ENCODE measurements at places on chromosomes 12 and 14.

DNA sequence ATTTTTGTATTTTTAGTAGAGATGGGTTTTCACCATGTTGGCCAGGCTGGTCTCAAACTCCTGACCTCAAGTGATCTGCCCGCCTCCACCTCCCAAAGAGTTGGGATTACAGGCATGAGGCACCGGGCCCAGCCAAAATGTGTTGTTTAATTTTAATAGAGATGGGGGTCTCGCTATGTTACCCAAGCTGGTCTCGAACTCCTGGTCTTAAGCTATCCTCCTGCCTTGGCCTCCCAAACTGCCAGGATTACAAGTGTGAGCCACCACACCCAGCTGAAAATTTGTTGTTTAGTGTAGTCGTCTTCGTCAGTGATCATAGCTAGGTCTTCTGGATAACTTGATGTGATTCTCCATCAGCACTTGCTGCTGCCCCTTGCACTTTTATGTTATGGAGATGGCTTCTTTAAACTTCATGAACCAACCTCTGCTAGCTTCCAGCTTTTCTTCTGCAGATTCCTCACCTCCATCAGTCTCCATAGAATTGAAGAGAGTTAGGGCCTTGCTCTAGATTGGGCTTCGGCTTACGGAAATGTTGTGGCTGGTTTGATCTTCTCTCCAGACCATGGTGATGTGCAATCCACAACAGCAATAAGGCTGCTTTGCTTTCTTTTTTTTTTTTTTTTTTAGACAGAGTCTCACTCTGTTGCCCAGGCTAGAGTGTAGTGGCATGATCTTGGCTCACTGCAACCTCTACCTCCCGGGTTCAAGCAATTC lies 13.0 kb downstream of the ISCU start:
- DNase-seq = no peak

GRCh38 chr14:95065411-95065810 lies 91.9 kb downstream of the DICER1 start:
- DNase-seq = no peak

DNA sequence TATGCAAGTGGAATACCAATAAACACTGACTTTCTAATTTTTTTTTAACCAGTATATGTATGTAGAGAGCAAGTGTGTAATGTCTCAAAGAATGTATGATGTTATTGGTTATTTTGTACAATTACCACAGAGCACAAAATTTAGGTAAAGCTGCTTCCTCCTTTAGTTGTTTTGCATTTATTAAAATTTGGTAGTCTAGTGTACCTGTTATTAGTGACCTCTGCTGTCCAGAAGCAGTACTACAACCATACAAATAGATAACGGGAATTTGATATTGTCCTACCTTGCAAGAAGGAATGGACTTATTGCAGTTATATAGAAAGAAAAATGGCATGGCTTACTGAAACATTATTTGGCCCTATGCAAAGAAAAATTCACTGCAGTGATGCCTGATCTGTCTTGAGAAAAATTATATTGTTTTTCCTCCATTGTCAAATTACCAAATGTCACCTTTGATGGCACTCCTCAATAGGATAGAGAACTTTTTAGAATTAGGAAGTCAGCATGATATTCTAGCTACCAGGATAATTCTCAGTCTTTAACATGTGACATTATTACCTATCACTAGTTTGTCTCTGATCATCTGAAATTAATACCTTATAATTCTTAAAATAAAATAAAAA lies 153.9 kb upstream of the RMST start:
- DNase-seq = peak; percentile 66

- no peak for DNase-seq
Observed at GRCh38 chr12:124898923-124899294, 15.5 kb downstream of the UBC start.

DNA sequence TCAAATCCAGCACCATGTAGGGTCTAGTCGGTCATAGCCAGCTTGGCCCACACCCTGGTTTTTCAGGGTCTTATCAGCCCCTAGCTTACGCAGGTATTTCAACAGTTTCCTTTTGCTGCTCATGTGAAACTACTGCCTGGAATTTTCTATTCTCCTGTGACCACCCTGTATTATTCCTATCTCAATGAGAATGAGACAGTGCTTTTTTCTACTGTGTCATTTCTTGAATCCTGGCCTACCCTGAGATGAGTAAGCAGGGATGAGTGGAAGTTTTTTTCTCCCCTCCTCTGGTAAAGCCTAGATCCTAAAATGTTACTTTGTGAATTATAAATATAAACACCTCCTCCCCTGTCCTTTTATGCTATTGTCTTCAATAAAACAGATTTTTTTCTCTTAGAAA lies 62.7 kb upstream of the ARID2 start:
- DNase-seq = no peak

DNA sequence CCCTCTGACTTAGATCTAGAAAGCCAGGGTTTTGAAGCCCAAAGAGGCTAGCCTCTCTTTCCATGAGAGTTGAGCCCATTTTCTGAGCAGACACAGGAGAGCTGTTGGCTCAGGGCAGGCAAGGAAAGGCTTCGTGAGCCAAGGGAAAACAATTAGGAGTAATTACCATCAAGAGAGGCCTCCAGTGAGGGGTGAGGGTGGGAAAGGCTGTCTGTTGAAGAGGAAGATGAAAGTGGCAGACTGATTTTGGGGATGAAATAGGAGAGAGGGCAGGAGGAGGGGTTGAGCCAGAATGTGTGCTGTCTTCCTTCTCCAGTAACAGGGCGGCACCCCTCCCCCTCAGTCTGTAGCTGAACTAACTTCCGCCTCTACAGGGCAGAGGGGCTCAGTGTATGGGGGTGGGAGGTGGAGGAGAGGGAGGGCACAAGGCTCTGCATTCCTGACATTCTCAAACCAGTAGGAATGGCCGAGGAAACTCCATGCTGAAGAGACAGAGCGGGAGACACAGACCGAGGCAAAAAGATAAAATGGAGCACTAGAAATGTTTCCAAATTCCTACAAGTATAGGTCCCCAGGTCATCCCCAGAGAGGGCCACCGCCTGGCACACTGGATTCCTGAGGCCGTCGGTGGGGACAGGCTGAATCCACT lies 33.1 kb upstream of the COL2A1 start:
- no peak for DNase-seq

DNA sequence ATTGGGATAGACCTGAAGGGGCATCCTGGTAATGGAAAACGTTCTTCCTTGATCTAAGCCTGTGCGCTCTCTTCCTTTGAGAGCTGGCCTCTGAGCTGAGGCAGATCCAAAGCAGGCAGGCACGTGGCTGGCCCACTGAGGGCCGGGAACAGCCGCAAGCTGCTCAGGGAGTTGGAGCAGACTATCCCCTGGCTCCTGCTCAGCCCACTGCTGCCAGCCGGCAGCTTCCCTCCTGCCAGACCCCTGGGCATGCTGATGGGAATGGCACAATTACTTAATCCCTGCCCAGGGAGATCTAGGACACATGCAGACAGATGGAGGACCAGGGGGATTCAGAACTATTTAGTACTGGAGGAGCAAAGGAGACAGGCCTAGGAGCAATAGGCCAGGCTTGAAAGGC lies 14.4 kb downstream of the NEUROD4 start:
- no peak for DNase-seq

DNA sequence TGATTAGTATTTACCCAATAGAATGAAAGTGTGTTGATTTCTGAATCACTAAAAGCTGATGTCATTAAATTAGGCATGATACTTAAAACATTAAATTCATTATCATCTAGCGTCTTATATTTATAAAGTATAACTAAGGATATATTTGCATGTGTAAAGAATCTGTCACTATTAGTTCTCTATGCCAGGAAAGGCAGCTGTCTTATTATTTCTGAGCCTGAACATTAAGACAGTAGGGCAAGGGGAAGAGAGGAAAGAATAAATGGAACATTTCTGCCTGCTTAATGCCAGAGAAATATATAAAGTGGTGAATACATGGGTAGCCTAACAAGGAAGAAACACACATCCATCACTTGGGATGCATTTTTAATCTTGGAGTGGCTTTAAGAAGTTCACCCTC lies 965.1 kb upstream of the TMEM132C start:
- no peak for DNase-seq

GRCh38 chr14:20971705-20972021 lies 16.4 kb downstream of the RNASE2 start:
- DNase-seq = no peak

DNA sequence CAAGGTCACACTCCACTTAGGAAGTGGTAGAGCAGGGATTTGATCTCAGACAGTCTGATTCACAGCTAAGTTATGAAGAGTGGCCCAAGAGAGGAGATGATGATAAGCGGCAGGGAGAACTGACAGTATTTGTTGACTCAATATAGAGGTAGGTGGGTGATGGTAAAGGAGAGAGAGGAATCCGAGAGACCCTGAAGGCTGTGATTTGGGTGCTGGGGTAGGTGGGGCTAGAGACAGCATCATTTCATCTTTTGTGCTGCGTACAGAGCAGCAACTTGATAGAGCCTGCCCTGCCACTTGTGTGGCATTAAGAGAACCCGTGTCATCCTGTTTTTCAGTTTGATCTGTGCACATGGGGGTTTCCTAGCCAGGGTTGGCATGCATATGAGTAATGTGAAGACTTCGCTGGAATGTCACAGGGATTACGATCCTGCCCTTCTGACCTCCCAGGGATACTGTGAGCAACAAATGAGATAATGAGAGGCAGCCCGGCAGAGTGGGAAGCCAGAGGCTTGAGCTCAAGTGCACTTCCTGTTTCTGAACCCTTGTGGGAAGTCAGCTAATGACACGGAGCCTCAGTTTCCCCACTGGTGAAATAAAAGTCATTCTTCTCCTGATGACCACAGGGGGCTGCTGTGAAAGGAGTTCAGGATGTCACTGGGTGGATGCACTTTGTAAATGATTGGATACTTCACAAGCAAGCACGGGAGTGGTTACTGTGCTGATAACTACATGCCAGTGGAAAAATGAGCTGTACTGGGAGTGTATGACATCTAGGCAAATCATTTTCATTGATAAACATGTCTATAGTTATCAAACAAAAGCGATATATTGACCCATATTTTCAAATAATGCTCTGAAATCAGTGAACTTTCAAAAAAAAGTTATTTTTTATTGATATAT lies 59.5 kb upstream of the IGF1 start:
- DNase-seq = no peak

- DNase-seq = peak; percentile 98
Observed at GRCh38 chr12:117968826-117969659, at the start of gene KSR2. KSR2 (minus strand) TSS chr12:117968990; CDS start chr12:117968255, 735 bp downstream.

GRCh38 chr12:115322275-115322674 lies 638.3 kb upstream of the TBX3 start:
- DNase-seq = no peak

DNA sequence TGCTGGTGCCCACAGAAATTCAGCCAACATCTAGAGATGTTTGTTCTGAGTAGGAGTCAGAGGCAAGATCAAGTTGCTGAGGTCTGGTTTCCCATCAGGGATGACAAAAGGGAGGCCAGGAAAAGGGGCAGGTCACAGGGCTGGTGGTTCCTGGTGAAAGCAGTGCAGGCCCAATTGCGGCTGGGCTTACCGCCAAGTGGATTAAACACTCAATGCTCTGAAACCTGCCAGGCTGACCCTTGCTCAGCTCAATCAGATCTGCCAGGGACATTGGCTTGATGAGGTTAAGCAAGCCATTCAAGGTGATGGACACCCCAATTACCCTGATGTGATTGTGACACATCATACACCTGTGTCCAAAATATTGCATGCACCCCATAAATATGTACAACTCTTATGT lies 5.5 kb upstream of the OAS1 start:
- DNase-seq = peak; percentile 14

- no peak for DNase-seq
Observed at GRCh38 chr12:94179723-94180122, 31.3 kb downstream of the PLXNC1 start.
